Uterus (tissue), 4 donors: ENCODE measurements at places on chromosomes 11 and 22. TPM values are rescaled to one million over a fixed set of nuclear protein-coding genes. Genes with fewer than 3 reads are reported as not detected.

The IRAG1 gene
- 159 TPM for total RNA-seq

The MOGAT2 gene
- total RNA-seq = not detected

The CD3D gene
- not detected for total RNA-seq

The THOC5 gene
- total RNA-seq = 58.8 TPM

The E2F8 gene
- 2.4 TPM for total RNA-seq

The OR5B21 gene
- total RNA-seq = not detected

The INPP5J gene
- 7.9 TPM for total RNA-seq

The NLRP14 gene
- not detected for total RNA-seq

The CCDC188 gene
- total RNA-seq = not detected

The MS4A15 gene
- not detected for total RNA-seq

The HSPB2 gene
- not detected for total RNA-seq

The PTPRJ gene
- total RNA-seq = 7.4 TPM

The PGA3 gene
- total RNA-seq = 4.4 TPM

The OR51A4 gene
- total RNA-seq = not detected

The PHOX2A gene
- total RNA-seq = not detected

The CYB5R2 gene
- total RNA-seq = 29.2 TPM

The BIK gene
- 0.77 TPM for total RNA-seq

The SLC22A12 gene
- not detected for total RNA-seq

The RIC3 gene
- total RNA-seq = 9.0 TPM

The SCGB1C1 gene
- not detected for total RNA-seq

The C22orf42 gene
- total RNA-seq = not detected

The CCDC85B gene
- total RNA-seq = 22.3 TPM

The TECTA gene
- 1.1 TPM for total RNA-seq
